ENCODE measurements at places on chromosomes 11 and 22.

DNA sequence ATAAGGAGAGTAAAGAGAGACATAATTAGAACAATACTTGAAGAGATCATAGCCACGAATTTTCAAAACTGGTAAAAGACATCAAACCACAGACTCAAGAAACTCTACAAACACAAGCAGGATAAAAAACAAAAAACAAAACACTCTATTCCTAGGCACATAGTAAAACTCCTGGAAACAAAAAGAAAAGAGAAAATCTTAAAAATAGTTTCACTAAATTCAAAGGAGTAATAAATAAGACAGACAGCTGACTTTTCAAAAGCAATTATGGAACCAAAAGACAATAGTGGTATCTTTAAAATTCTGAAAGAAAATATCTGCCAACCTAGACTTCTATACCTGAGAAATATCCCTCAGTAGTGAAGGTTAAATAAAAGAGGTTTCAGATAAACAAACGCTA, 9.2 kb upstream of the NARS2 start:
- no peak for DNase-seq

- no peak for DNase-seq
Observed at GRCh38 chr11:111981270-111981669, 43.9 kb upstream of the DLAT start.

DNA sequence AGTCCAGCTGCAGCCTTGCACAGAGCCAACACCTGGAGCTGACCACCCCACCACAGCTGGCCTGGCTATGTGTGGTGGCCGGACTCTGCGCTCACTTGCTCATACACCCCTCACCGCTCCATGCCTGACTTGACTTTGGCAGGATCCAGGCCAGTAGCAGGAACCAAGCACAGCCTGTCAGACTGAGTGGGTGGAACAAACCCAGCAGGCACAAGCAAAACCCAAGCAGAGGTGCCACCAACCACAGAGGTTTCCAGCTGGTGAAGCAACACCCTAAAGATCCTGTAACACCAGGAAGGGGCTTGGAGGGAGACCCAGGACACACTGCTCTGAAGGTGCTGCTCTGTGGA, 44.9 kb upstream of the WNT11 start:
- DNase-seq = no peak

- DNase-seq = peak; percentile 78
Observed at GRCh38 chr22:24189249-24190158, 8.2 kb downstream of the SUSD2 start.

DNA sequence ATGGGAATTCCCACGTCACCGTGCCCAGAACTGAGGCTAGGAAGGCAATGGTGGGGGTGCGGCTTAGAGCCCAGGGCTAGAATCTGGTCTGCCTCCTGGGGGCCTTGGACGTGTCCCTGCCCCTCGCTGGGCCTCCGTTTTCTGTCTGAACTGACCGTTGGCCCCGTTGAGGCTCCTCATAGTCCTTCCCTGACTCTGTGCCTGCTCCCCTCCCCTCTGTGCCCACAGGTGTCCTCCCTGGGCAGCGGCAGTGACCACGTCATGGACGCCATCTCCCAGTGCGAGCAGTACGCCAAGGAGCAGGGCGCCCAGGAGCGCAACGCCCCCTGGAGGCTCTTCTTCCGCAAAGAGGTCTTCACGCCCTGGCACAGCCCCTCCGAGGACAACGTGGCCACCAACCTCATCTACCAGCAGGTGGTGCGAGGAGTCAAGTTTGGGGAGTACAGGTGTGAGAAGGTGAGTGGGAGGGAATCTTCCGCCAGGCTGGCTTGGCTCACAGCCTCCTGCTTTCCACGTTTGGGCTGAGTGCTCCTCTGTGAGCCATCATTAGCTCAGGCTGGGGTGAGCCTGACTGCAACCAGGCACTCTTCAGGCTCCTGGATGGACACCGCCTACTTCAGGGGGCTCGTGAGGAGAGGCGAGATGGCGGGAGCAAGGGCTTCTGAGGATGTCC, 63.9 kb downstream of the MYO7A start:
- DNase-seq = peak; percentile 83

DNA sequence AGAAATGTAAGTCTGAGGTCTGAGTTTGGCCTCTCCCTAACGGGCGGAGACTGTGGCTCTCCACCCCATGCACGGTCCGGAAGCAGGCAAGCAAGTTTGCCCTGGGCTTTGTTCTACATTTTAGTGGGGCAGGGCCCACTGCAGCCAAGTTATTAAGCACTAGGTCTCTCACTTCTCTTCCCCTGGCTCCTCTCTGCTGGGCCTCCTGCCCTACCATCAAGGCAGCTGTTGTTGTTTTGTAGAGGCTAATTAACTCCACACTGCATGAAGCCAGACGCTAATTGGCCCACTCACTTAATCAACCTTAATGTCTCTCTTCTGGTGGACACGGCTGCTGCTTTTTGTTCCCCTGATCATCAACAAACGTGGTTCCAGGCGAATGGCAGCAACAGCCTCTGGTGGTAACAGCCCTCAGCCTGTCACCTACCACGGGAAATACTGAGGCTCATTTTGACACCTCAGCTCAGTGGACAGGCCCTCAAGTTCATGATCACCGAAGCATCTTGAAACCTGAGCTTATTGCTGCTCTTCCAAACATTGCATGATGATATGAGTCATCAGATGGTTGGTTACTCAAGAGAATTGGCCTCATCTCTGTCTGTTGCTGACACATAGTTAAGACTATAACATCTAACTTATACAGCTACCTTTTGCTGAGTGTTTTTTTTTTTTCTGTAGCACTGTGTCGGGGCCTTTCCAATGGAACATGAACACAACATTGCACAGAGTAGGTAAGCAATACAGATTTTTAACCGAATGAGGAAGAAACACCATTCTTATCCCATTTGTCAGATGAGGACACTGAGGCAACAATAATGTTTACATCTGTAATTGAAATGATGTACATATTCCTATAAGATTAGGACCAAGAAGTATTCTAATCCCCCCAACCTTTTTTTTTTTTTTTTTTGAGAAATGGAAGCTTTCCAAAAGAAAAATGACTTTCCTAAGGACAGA, 20.8 kb upstream of the LMO2 start:
- DNase-seq = peak; percentile 88

Measured in kidney tubule cell (primary cell).